Activated T-helper 1 cell treated with anti-CD3 and anti-CD28 coated beads, Interleukin-2, amount 50 U/mL, for 16 hours (primary cell): ENCODE measurements at places on chromosomes 16 and 17.

DNA sequence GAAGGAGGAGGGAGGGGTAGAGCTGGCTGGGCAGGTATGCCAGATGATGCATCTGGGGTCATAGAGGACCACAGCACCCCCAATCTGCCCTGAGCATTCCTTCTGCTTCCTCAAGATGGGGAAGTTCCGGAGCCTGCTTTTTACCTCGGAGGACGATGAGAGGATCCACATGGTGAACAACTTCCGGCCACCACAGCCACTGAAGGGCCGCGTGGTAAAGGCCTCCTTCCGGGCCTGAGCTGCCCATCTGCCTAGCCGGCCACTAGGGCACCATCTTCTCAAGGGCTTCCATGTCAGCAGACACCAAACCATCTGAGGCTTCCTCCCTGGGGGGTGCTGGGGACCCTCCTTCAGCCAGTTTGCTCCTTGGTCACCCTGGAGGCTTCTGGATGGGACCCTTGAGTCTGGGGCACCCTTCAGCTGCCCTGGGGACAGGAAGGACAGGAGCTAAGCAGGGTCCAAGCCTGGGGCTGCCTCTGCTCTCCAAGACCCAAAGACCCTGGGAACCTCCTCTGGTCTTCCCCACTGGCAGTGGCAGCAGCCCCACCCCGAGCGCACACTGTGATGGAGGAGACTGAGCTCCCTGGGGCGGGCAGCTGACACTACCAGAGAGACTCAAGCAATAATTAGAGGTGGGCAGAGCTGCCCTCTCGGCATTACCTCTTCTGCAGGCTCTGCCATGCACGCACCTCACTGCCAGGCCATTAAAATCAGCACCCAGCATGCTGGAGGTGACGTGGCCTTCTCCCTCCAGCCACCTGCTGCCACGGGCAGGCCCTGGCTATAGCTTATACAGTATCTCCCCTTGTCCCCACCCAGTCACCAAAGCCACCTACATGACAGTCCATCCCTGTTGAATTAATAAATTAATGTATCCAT, 9.3 kb downstream of the CA7 start:
- DNase-seq: no peak

DNA sequence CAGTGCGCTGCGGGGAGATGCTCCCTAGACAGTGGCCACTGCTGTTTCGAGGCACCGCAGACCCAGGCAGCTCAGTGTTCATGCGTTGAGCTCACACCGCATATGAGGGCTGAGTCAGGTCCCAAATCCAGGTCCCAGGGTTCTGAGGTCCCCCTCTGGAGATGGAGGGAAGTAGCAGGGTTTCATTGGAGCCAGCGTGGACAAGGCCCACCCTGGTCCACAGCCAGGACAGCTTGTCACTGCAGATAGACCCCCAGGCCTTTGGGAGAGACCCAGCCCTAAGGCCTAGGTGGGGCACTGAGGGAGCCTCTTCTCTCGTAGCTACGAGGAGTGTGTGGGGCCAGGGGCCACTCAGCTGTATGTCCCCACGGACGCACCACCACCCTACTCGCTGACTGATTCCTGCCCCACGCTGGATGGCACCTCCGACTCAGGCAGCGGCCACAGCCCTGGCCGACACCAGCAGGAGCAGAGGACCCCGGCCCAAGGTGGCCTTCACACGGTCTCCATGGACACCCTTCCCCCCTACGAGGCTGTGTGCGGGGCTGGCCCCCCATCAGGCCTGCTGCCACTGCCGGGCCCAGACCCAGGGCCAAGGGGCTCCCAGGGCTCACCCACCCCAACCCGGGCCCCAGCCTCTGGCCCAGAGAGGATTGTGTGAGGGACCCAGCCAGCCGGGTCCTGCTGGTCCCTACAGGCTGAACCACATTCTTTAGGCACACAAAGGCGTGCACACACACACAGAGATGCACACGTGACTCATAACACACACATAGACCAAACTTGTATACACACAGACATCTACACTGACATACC, 53.4 kb downstream of the BEAN1 start:
- DNase-seq: no peak

GRCh38 chr17:31275116-31275515, 21.9 kb downstream of the OMG start:
- DNase-seq: no peak

GRCh38 chr17:28188841-28189263, 130.1 kb upstream of the TMEM97 start:
- DNase-seq: no peak

DNA sequence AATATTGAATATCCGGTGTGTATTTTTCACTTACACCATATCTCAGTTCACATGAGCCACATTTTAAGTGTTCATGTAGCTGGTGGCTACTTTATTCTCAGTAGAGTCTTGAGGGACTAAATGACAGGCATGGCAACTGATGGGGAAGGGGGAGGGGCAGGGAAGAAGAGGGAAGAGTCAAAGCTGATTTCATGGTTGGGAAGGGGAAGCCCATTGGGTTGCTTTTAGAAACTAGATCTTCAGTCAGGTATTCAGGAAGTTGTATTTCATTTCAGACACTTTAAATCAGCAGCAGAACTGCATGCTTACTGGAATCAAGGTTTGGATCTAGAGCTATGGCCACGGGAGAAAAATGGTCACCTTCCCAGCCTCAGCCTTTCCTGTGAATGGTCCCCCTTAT, 2.9 kb upstream of the WIPI1 start:
- no peak for DNase-seq

- no peak for DNase-seq
Measured at GRCh38 chr17:5513628-5514027, 27.3 kb downstream of the MIS12 start.
